Fibroblast of villous mesenchyme (primary cell): ENCODE measurements at places on chromosomes 7 and 10. TPM values are rescaled to one million over a fixed set of nuclear protein-coding genes. Genes with fewer than 3 reads are reported as not detected.
A peak's percentile ranks its signal among the peaks of the same experiment; 100 is the strongest.

The CCDC3 gene
- 0.43 and 1.3 TPM in 2 replicates for total RNA-seq

DNA sequence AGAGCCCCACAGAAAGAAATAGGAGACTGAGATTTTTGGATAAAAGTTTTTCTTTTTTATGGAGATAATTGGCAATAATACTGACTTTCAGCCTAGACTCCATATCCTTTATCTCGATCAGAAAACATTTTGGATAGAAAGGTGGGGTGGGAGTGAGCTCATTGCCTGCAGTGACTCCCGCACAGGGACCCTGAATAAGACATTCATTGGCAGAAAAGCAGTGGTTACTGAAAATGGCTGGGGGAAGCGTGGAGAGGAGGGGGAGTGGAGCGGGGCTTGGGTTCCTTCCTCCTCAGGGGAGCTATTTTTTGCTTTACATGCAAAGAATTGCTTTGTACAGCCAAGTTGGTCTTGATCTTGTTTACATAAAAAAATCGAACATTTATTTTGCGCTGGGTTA lies 90.4 kb upstream of the BMPER start:
- no peak for DNase-seq

GRCh38 chr7:133196856-133197612 lies 55.8 kb upstream of the EXOC4 start:
- no peak for DNase-seq

- DNase-seq = no peak
Observed at GRCh38 chr10:78199005-78199725, 165.5 kb downstream of the RPS24 start.

DNA sequence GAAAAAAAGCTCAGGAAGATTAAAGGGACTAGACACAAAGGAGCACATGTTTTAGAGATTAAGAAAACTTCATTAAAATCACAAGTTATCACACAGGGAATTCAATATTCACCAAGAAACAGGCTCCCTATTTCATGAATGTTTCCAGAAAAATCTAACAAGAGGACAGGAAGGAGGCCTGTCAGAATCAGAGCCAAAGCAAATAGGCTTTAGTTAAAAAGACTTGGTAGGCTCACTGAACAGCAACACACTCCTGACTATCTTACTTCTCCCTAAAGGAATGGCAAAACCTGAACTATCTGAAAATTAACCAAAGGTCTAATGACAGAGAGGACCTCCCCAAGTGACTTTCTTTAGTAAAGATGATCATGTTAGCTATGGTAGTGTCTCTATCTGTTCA lies 188.3 kb upstream of the MEOX2 start:
- DNase-seq = no peak

DNA sequence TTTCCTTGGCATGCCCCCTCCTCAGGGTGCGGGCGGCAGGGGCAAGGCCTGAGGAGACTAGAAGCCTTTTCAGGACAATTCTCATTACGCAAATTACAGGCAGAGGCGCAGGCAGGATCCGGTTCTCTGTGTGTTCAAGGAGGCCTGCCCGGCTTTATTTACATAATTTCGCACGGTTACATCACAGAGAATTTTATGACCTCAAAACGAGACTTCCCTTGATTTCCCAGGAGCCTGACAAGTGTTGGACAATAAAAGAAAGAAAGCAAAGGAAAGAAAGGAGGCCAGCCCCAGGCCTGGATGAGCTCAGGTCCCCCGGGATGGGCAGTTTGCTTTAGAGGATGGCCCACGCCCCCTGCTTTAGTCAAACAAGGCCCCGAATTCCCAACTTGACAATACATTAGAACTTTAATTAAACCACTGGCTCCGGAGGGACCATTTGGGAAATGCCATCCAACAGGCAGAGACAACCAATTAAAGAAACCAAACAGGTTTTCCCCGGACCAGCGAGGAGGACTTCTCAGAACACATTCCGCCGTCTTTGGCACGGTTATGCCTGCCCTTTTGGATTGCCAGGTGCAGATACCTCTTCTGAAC lies 2.9 kb downstream of the MNX1 start:
- no peak for DNase-seq

- peak; percentile 83 for DNase-seq
Observed at GRCh38 chr10:116974456-116975005, 30.5 kb downstream of the SHTN1 start.
